ENCODE measurements at places on chromosomes 4 and X.

- no peak for DNase-seq
Measured at GRCh38 chr4:3685081-3685645, 81.0 kb upstream of the ADRA2C start.

- no peak for DNase-seq
Measured at GRCh38 chrX:152165033-152165743, 26.8 kb upstream of the MAGEA10 start.

DNA sequence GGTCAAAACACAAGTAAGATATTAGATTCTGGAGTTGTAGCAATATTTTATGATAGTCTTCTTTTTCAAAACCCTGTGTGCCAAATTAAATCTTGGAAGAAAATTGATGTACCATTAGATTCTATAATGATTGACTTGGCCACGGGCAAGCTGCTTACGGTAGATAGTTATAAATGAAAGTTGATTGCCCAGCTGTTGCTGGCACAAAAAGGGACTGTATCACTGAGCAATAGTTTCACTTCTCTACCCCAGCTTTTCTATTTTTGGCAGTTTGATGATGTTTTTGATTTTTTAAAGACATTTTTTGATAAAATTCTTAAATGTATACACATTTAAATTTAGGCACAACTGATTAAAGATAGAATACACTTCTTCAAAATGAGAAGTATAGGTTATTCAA, 333.3 kb downstream of the TRAM1L1 start:
- no peak for DNase-seq

DNA sequence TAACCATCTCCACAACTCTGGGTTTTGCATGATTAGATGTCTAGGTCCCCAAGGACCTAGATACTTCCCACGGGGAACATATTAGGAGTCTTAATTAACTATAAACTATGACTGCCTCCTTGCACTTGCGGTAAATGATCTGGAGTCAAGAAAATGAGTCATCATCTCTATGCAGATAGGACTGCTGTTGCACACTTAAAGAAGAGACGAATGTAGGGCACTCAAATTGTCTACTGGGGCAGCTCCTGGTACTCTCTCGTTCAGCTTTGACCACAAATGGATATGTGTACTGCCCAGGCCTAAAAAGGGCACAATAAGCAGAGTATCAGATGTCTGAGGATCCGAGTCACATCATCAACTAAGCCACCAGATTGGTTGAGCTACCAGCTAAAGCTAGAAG, 1783.4 kb upstream of the AGA start:
- no peak for DNase-seq

DNA sequence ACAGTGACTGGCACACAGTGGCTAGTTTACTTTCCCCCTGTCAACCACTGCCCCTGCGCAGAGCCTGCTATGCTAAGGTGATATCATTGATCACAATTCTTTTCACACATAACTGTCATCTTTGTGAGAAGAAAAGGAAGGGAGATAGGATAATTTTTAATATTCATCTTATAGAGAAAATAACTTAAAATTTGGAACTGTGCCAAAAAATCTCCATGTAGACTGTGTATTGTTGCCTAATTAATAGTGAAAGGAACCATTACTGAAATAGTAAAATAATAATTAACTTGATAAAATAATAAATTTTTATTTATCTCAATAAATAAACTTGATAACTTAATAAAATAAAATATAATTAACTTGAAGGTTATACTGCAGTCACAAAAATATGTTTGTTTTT, 1069.4 kb downstream of the C4orf33 start:
- DNase-seq, result no peak
